H4 (cell line): ENCODE measurements at places on chromosomes 7 and 10. TPM values are rescaled to one million over a fixed set of nuclear protein-coding genes. Genes with fewer than 3 reads are reported as not detected.

DNA sequence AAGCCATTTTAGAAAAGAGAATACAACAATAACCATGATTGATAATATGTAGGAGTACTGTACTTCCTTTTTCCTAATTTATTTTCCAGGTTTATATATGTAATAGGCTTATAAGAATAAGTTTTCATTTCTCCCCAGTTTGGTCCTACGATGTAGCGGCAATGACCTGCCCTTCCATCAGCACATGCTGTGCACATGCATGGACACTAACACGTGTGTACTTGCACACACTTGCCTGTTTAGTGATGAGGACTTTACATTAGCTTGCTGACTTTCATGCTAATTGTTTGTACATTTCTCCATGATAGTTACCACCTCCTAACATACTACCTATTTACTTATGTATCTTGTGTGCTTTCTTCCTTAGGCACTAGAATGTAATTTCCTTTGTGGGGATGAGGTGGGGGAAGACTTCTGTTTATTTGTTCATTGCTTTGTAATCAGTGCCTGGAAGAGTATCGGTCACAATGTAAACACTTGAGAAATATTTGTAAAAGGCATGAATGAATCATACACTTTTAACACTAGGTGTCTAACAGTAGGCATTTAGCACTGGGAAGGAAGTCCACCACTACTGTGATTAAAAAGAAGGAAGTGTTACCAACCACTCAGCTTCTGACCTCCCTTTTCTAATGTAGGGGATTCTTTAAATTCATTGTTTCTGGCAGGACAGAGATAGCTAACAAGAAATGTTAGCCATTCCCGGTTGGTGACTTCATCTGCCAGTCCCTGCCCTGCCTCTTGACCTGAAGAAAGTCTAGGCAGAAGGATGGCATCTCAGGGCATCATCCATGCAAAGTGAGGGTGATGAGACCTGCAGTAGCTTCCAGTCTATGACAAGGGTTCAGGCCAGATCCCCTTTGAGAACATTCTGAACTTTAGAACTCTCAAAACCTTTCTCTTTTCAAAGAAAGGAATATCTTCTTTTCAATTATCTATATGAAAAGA lies 120.2 kb upstream of the RAB18 start:
- peak; percentile 62 for DNase-seq

GRCh38 chr10:31604646-31605170 lies 285.7 kb downstream of the ZEB1 start:
- no peak for DNase-seq

- no peak for DNase-seq
Observed at GRCh38 chr10:43444323-43444722, 7.4 kb downstream of the ZNF487 start.

DNA sequence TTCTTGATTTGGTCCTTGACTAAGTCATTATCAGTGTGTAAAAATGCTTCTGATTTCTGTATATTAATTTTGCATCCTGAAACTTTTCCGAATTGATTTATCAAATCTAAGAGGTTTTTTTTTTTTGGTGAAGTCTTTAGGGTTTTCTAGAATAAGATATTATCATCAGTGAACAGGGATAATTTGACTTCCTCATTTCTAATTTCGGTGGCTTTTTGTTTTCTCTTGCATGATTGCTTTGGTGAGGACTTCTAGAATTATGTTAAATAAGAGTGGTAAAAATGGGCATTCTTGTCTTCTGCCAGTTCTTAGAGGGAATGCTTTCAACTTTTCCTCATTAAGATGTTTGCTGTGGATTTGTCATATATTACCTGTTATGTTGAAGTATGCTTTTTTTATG lies 170.5 kb downstream of the CCDC7 start:
- DNase-seq: no peak

DNA sequence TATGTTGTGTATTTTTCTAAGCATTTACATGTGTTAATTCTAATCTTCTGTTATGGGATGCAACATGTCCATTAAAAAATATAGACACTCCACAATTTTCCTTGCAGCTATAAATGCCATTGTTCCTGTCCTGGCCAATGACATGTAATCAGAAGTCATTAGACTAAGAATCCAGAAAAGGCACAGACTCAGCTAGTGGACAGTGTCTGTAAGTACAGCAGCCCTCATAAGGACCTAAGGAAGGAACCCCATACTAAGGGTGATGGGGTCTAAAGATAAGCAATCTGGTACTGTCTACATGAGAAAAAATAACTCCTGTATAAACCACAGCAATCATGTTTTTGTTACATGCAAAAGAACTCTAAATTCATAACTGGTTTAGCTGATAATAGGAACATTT lies 115.9 kb downstream of the GPR85 start:
- no peak for DNase-seq

DNA sequence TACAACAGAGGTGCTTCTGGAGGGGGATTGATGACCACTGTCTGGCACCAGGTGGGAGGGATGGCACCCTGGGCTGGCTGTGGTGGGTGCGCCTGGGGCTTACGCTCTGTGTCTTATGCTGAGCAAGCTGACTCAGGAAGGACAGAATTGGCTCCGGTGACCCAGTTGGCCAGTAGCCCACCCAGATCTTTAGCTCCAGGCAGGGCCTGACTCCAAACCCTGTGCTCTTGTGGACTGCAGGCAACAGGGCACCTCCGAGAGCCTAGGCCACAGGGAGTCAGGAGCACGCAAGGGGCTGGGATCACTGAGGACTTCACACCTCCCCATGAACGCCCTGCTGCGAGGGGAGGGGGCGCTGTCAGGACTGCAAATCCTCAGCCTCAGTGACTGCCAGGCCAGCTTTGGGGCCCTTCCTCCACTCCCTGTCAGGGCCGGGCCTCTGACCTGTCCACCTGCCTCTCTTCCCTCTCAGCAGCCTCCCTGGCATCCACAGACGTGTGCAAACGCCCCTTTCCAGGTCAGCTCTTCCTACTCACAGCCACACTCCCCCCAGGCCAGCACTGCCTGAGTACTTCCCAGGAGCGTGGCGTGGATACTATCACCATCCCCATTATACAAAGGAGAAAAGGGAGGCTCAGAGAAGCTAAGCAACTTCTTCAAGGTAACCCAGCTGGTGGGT lies 118.7 kb downstream of the SLIT1 start:
- DNase-seq: no peak

DNA sequence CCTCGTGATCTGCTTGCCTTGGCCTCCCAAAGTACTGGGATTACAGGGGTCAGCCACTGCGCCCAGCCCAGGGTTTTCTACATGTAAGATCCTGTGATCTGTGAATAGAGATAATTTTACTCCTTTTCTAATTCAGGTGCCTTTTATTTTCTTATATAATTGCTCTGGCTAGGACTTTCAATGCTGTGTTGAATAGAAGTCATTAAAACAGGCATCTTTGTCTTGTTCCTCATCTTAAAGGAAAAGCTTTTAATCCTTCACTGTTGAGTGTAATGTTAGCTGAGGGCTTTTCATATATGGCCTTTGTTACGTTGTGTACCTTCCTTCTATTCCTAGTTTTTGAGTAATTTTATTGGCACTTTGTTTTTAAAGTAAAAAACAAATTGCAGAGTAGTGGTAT lies 26.6 kb downstream of the ANLN start:
- no peak for DNase-seq

The TAS2R5 gene
- not detected in 2 replicates for total RNA-seq

The AGBL3 gene
- total RNA-seq: 1.2 TPM in 1 of 2 replicates, not detected in the other

The TMEM196 gene
- not detected in 2 replicates for total RNA-seq
